ENCODE measurements at places on chromosomes 7 and 10. TPM values are rescaled to one million over a fixed set of nuclear protein-coding genes. Genes with fewer than 3 reads are reported as not detected.

- no peak for DNase-seq
Observed at GRCh38 chr7:75991531-75992082, 2.8 kb downstream of the TMEM120A start.

SLC29A4 gene
- not detected for total RNA-seq

- DNase-seq: no peak
Observed at GRCh38 chr10:129689671-129690071, 222.6 kb downstream of the MGMT start.

ADAM12 gene
- total RNA-seq: 0.32 TPM

ADRA2A gene
- not detected for total RNA-seq

- DNase-seq: no peak
Observed at GRCh38 chr7:159179241-159179640, 34.6 kb upstream of the VIPR2 start.

DNA sequence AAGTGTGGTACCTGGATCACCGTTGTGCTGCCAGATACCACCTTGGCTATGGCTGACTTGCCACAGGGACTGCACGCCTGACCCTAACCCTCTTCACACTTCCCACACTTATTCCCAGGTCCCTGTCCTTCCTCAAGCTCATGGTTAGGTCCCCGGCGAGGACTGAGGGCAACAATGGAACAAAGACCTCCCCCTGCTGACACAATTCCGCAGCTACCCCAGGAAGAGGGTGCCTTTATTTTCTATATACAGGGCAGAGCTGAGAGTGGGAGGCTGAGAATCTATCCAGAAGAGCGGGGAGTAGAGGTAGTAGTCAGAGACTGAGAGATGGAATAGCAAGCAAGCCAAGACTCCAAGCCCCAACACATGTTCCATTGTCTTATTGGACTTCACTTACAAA is 118.1 kb upstream of the SEM1 start:
- DNase-seq: no peak

GRCh38 chr10:69636626-69637605 is 6.9 kb downstream of the FAM241B start:
- DNase-seq: no peak

LRRD1 gene
- not detected for total RNA-seq

DNA sequence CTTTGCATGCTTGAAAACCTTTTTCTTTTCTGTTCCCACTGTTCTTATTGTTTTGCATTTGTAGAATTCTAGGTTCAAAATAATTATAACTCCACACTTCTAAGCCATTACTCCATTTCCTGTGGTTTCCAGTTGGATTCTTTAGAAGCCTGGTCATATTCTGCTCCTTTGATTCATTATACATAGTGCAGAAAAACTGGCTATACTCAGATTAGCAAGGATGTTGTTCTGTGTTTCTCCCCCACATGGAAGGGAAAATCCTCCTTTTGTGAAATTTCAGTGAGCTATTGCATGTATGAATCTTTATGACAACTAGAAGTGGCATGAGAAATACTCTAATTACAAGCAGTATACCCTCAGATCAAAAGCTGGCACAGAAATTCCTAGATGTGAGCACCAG is 79.5 kb downstream of the SLC13A1 start:
- no peak for DNase-seq

DNA sequence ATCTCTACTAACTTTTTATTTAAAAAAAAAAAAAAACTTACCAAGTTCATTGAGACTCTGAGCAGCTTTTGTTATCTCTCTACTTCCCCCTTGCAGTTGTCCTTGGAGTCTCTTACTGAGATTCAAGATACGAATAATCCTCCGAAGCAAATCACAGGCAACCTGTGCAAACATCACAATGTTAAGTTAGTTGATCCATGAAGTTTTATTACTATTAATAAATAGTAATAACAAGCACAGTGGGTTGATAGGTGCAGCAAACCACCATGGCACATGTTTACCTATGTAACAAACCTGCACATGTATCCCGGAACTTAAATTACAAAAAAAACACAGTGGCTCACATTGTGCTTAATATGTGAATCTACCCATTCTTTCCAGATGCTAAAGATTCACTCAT is 36.5 kb downstream of the COG5 start:
- no peak for DNase-seq

- DNase-seq: no peak
Observed at GRCh38 chr10:70404787-70405036, 767 bp downstream of the EIF4EBP2 start.

DNA sequence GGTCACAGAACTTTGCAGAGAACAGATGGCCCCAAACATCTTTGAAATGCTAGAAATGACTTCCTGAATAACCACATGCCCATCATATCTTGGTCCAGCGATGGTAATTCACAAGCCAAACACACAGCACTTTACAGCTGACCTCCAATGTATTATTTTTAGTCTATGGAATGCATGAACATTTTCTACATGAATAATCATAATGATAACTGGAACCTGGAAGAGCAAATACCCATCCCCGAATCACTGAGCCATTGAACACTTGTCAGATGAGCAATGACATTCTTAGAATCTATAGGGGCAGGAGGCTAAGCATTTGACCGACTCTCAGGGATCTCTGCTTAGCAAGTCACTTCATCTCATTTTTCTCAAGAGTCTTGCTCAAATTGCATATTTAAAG is 167.3 kb downstream of the CREB5 start:
- DNase-seq: no peak

DNA sequence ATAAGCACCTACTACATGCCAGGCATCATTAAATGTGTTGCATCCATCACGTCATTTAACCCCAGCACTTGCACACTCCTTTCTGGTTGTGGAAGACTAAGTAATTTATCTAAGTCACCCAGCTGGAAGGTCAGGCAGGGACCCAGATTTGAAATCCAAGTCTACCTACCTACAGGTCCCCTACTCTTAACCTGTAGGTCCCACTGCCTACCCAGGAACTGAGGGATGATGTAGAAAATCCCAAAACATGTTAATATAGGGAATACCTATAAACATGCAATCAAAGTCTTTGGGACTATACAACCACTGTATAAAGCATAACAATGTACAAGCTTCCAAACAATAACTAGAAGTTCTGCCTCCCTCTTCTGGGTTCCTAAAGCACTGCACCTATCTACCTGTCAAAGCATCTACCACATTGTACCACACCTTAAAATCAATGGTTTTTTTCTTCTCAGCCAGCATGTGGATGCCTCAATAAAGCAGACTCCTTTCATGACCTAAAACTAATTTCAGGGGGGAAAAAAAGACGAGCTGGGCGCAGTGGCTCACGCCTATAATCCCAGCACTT is 5.6 kb downstream of the IL6 start:
- no peak for DNase-seq

RTKN2 gene
- total RNA-seq: 9.2 TPM

- peak; percentile 1 for DNase-seq
Observed at GRCh38 chr10:6048281-6049030, 13.7 kb downstream of the IL2RA start.

Data from activated naive CD4-positive, alpha-beta T cell treated with anti-CD3 and anti-CD28 coated beads, Interleukin-2, amount 50 U/mL, for 72 hours (primary cell).